ENCODE measurements at places on chromosomes 6 and 20.

DNA sequence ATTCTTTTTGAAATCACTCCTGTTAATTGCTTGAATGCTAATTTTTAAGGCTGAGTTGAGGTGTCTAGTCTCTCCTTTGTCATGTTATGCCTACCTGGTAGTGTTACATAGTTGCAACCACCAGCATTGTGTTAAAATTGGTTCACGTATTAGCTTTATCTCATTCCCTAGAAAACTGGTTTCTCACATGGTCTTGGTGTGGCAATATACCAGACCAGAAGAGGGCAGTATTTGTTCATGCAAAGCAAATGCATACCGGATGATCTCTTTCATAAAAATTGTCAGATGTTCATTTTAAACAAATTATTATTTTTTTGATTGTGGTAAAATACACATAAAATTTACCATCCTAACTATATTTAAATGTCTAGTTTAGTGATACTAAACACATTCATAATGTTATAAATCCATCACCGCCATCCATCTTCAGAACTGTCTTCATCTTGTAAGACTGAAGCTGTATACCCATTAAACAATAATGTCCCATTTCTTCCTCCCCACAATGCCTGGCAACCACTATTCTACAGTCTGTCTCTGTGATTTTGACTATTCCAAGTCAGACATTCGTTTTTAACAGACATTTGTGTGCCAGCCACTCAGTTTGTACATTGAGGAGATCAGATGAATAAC, 92.8 kb downstream of the ATRN start:
- no peak for DNase-seq

GRCh38 chr6:84425971-84426705, 198.7 kb upstream of the CEP162 start:
- DNase-seq: no peak

- no peak for DNase-seq
These were observed 111.5 kb upstream of the SLC24A3 start for GRCh38 chr20:19100975-19101374.

DNA sequence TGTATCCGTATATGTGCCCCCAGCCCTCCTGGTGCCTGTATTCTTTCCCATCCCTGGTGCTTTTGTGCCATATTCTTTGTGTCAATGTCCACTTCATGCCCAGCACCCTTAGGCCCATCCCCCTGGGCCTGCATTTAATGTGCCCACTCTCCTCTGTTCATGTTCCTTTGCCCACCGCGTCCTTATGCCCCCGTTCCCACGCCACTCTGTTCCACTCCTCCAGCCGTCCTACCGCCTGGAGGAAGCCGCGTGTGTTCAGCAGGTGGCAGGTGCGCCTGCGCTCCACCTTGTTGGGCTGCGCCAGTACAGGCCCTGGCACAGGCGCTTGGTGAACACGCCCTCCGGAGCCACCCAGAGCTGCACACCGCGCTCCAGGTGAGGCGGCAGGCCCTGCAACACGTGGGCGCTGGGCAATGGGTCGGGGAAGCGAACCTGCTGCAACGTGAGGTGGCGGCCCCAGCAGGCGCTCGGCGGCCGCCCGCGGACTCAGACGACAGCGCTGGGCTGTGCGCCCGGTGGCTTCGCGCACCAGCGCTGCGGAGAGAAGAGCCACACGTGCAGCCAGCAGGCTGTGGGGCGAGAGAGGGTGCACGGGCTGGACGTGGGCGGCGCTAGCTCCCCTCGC, 4.0 kb upstream of the FOXS1 start:
- DNase-seq: no peak

DNA sequence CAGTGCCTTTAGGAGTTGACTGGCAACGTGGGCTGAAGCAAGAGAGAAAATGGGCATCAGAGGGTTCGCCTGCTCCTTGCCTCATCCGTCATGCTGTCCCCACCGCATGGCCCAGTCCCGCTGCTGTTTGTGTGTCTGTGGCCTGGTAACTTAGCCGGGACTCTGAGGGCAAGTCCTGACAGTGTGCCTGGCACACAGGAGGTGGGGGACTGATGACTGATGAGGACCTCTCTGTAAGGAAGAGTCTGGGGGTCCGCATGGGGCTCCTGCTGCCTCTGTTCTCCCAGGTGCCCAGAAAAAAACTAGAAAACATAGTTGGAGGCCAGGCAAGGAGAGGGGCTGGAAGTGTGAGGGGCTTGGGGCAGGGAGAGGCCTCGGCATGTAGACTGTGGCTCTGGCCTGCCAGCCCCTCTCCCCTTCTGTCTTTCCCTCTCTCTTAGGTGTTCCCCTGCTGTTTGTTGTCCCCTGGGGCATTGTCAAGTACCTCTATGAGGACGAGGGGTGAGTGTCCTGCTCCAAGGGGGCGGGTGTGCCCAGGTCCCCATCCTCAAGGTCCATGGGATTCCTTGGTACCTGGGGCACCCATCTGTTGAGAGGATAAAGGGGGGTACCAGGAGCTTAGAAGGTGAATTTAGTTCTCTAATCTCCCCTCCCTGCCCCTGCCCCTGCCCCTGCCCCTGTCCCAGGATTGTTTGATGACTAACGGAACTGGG, 29.5 kb downstream of the GLP1R start:
- no peak for DNase-seq

GRCh38 chr20:37392441-37393195, 46.7 kb downstream of the SRC start:
- no peak for DNase-seq

DNA sequence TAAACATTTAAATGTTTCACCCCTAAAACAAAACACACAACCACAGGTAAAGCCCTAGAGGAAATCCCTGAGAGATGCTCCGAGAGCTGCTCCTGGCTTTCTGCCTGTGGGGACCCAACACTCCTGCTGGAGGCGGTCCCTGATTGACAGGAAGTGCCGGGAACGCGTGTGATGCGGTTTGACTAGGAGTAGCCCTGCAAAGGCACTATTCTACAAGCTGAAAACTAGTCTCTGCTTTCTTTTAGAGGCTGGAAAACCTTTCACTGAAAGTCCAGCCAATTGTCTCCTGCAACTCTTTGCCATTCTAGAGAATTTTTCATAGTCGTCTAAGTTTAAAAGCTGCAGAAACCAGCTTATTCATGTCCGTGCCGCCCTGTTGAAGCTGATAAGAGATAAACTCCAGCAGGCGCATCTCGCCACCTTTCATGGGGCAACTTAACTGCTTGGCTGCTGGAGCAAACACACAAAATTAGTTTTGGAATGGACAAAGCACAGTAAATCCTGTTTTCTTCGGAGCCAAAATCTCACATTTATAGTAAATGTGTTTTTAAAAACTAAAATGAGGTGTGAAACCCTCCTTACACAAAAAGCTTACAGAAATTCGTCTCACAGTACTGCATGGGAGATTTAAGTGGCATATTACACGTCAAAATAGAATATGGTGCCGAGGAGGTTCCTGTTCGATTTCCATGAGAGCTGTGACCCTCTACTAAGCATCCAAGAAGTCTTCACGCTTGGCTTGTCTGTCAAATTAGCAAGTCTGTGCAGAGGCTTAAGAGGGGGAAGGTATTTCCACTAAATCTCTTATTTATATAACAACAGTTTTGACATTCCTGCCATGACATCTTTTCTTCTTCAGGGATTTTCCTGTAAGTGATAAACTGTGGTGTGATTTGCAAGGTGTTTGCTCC, 46.9 kb downstream of the DACT2 start:
- DNase-seq: no peak

GRCh38 chr6:106124015-106124414, 37.9 kb downstream of the PRDM1 start:
- DNase-seq: no peak

DNA sequence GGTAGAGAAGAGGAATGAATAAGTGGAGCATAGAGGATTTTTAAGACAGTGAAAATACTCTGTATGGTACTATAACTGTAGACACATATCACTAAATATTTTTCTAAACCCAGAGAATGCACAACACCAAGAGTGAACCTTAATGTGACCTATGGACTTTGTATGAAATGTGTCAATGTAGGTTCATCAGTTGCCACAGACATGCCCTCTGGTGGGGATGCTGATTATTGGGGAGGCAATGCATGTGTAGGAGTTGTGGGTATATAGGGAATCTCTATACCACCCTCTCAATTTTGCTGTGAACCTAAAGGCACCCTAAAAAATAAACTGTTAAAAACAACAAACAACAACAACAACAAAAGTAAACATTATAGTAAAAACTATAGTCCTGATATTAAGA, 293.7 kb downstream of the RNF144B start:
- no peak for DNase-seq

DNA sequence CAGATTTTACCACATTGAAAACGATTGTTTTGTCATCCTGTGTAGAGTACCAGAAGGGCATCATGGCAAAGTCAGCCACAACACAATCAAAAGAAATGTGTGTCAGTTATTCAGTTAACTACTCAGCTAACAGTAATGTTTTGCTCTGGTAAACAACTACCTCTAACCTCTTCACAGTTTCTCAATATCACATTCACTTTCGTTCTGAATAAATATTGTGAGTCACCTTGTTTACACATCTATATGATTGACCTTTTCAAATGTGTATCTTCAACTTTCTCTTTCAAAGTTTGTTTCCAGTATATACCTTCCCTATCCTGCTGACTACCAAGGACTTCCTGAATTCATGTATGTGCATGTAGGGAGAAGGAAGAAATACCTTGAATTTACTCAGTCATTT, 216.6 kb upstream of the UFL1 start:
- DNase-seq: no peak

DNA sequence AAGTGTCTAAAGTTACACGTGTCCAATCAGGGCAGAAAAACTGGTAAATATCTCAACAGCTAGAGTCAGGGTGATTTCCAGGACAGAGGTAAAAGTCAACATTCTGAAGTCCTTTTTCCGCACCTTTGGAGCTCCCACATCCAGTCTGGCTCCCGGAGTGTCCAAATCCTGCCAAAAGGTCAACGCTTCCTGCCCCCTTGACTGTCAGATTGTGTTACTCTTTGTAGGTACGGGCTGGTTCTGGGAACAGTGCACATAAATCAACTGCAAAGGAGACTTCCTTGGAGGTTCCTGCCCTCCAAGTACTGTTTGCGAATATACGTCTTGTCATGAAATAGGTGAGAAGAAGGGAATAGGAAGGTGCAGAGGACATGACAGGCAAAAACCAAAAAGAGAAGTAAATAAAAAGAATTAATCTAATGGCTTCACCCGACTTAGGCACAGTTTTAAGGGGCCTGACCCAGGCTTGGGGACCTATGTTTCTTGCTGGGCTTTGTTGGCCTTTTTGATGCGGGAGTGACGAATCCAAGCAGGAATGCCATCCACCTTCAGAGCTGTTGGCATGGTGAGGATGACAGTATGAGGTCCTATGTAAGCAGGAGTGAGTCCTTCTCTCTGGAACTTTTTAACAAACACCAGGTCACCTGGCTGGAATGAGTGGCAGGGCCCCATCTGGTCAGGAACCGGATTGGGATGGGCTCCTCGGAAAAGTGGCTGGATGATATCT, 155.4 kb downstream of the TRIM27 start:
- DNase-seq: no peak

GRCh38 chr6:165243801-165244200, 65.6 kb downstream of the C6orf118 start:
- DNase-seq: no peak

- peak; percentile 3 for DNase-seq
These were observed 1.1 kb downstream of the PTPRK start for GRCh38 chr6:128519132-128519930.

- DNase-seq: no peak
These were observed 509.2 kb upstream of the SLC35B3 start for GRCh38 chr6:8944548-8944947.

Data from stimulated activated CD8-positive, alpha-beta memory T cell treated with anti-CD3 and anti-CD28 coated beads, Interleukin-4, amount 100 ng/mL, for 1 hour (primary cell).